ENCODE measurements at places on chromosomes 5 and 9.
A peak's percentile ranks its signal among the peaks of the same experiment; 100 is the strongest.

- DNase-seq: no peak
Observed at GRCh38 chr9:113837334-113837733, 38.8 kb upstream of the ZNF618 start.

DNA sequence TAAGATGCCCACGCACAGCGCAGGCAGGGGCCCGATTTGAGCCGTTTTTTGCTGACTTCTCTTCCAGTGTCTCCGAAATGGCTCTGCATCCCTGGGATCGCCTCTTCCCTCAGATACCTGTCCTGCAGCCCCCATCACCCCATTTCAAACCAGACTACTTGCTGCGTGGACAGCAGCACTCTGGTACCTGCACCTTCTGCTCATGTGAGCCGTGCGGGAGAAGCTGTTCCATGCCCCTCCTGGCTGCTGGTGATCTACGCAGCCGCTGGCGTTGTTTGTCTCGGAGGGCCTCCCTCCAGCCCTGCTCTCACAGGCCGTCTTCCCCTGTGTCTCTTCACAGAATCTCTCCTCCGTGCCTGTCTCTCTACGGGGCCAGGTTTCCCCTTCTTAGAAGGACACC is 13.4 kb downstream of the CEP72 start:
- DNase-seq: no peak

- no peak for DNase-seq
Observed at GRCh38 chr9:97365634-97366033, 46.3 kb upstream of the TDRD7 start.

DNA sequence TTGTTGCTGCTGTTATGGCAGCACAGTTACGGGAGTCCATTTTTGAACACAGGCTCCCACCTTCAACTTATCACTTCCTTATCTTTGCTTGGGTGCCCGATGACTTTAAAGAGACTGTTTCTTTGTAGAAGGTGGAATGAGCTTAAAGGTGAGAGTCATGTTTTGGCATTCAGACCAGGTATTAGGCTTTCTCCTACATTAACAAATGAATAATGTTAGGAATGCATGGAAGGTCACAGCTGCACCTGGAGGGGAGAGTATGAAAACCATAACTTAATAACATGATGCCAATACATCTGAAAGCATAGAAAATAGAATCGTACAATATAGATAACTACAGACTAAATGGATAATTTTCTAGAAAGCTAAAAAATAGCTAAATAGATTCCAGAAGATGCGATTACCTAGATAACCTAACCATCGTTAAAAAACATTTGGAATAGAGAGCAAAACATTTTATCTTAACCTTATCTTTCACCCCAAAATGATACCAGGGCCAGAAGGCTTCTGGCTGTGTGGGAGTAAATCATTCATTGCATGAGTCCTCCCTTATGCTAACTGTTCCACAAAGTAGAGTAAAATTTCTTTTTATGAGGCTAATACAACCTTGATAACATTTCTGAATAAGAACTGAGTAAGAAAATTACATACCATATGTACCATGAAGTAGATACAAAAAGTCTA is 126.2 kb upstream of the ADCY2 start:
- no peak for DNase-seq

- no peak for DNase-seq
Observed at GRCh38 chr5:98453296-98453695, 320.2 kb upstream of the RGMB start.

GRCh38 chr5:62326302-62326701 is 20.3 kb downstream of the KIF2A start:
- no peak for DNase-seq

- DNase-seq: peak; percentile 22
Observed at GRCh38 chr5:31581498-31582099, 49.5 kb downstream of the C5orf22 start.

DNA sequence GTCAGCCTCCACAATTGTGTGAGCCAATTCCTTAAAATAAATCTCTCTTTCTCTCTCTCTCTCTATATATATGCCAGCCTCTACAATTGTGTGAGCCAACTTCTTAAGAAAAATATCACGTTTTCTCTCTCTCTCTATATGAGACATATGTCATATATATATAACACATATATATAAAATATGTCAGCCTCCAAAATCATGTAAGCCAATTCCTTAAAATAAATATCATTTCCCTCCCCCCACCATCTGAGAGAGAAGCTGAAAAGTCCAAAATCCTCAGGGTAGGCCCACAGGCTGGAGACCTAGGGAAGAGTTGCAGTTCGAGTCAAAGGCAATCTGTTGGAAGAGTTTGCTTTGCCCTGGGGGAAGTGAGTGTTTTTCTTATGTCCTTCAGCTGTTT is 158.1 kb upstream of the RPS23 start:
- DNase-seq: no peak

DNA sequence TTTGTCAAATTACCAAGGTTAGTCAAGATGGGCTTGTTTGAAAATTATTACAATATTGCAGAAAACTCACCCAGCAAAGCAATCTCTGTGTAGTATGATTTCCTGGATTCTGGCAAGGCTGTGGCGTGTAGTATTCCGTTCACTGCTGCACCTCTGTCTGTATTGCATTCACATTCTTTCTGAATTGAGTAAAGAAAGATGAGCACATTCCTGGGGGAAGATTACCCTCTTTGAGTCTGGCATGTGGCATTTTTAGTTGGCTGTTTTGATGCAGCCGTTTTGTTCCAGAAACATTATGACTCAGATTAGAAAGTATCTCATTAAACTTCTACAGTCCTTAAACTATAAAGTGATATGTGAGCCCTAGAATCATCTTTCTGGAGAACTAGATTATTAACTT is 197.7 kb downstream of the TENT4A start:
- DNase-seq: no peak

GRCh38 chr9:79671558-79671957 is 99.8 kb downstream of the TLE4 start:
- no peak for DNase-seq

GRCh38 chr9:36486329-36486932 is 86.3 kb upstream of the MELK start:
- DNase-seq: no peak

GRCh38 chr5:2634399-2635176 is 116.9 kb downstream of the IRX2 start:
- DNase-seq: no peak

DNA sequence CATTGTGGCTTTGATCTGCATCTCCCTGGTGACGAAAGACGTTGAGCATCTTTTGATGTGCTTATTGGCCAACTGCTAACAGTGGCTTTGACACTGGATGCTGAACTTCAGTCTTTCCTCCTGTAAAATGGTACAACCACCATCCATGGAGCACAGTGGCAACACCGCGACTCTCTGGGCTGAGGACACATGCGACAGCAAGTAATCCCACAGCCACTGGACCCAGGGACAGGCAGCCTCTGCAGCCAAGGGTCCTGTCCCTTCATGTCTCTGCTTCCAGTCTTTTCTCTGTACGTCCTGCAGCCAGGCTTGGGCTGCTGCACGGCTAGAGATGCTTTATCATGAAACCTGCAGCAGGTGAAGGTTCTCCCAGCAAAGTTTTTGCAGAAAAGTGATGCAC is 83.5 kb downstream of the DAP start:
- no peak for DNase-seq

DNA sequence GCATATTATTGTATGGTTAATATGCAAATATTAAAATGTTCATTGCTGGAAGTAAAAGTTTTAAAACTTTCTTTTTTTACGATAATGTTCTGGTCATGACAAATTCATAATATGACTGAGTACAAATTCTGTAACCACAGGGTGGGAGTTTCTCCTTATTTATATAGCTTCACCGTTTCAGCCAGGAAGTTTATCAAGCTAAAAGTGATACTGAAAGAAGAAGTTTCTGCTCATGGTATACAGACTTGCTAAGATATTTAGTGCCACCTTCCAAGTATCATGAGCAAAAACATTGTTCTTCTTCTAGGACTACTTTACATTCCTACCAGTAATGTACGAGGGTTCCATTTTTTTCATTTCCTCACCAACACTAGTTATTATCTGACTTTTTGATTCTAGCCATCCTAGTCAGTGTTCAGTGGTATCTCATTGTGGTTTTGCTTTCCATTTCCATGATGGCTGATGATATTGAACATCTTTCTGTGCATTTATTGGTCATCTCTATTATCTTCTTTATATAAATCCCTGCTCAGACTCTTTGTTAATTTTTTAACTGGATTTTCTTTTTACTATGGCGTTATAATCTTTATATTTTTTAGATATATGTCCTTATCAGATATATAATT is 94.2 kb upstream of the PRRC1 start:
- DNase-seq: no peak

DNA sequence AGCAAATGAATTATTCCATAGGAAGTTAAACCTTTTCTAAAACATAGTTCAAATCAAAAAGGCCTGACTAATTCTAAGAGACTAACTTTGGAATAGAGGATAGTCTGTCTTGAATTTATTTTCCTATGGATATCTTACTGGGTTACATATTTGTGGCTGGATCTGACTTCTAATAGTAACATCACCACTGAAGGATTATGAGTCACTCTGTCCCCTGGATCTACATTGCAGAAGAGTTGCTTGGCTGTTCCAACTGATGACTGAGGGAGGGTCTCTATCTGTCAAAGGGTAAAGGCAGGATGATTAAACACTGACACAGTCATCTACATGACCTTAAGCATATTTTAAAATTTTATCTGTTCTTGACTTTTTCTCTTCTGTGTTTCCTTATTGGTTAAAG is 119.6 kb upstream of the FST start:
- DNase-seq: peak; percentile 77

DNA sequence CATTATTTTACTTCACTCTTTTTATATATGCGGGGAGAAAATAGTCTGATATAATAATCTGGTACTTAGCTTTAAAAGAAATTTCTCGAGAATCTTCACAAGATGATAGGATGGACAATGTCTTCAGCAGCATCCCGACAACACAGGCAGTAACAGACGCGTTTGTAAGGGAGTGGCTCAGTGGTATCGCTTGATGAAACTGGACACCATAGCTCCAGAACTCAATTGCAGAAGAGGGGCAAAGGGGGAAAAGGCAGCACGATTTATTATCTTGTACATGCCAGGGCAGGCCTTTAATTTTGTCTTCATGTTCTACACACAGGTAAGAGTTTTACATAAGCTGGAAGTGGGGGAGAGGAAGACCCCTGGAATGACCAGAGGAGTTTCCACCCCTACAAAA is 15.7 kb downstream of the IL4 start:
- no peak for DNase-seq

DNA sequence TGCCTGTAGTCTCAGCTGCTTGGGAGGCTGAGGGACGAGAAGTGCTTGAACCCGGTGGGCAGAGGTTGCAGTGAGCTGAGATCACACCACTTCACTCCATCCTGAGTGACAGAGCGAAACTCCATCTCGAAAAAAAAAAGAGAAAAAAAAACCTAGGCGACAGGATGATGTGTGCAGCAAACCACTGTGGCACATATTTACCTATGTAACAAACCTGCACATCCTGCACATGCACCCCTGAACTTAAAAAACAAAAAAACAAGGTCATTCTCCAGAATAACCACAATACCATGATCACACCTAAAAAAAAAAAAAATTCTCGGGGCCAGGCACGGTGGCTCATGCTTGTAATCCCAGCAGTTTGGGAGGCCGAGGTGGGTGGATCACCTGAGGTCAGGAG is 7.5 kb upstream of the DOLPP1 start:
- DNase-seq: no peak

DNA sequence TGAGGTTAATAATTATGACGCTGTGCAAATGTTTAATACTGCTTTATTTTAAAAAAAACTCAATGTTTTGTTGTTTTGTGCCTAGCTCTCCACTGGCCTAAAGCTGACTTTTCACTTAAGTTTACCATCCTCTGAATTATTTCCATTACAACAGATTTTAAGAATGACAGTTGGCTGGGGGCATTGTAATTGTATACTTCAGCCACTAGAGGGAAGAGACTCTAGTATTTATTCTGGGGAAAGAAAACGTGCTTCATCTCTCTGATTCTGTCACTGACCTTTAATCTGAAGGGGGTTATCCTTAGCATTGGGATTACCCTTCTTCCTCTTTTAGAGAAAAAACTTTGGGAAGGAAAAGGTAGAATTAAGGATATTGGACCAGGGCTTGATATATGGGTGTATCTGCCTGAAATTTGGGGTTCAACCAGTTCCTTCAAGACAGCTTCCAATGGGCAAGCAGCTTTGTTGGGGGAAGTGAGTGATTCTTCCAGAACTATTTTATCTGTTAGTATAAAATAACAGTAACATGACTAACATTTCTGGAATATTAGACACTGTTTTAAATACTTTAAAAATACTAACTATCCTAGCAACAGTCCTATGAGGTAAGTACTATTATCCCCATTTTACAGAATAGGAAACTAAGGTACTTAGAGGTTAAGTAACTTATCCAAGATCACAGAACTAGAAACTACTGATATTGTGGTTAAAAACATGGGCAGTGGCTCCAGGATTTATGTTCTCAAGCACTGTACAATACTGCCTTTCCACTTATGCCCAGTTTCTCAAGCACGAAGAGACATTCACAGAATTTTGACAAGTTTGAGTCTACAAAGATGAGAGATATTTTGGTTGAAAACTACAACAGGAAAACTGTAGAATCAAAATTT is 208.4 kb downstream of the CD180 start:
- DNase-seq: no peak

DNA sequence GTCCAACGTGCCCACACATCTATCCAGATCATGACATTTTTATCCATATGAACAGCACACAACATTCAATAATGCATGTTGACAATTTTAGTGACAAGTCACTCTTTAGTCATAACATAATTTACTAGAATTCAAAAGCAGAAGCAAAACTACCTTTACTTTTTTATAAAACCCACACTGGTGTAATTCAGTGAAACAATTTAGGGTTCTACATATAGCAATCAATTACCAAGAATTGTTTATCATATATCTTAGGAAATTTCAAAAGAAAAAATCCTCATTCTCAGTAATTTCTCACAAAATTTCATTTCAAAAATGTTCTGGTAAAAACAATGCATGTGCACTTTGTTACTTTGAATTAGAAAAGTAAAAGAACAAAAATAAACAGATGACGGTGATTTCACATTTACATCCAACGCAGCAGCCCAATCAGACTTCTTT is 12.6 kb downstream of the AUH start:
- no peak for DNase-seq

Data from stromal cell of bone marrow (primary cell).